Dorsolateral prefrontal cortex (tissue), 122 donors: ENCODE measurements at places on chromosomes 3 and 15.

DNA sequence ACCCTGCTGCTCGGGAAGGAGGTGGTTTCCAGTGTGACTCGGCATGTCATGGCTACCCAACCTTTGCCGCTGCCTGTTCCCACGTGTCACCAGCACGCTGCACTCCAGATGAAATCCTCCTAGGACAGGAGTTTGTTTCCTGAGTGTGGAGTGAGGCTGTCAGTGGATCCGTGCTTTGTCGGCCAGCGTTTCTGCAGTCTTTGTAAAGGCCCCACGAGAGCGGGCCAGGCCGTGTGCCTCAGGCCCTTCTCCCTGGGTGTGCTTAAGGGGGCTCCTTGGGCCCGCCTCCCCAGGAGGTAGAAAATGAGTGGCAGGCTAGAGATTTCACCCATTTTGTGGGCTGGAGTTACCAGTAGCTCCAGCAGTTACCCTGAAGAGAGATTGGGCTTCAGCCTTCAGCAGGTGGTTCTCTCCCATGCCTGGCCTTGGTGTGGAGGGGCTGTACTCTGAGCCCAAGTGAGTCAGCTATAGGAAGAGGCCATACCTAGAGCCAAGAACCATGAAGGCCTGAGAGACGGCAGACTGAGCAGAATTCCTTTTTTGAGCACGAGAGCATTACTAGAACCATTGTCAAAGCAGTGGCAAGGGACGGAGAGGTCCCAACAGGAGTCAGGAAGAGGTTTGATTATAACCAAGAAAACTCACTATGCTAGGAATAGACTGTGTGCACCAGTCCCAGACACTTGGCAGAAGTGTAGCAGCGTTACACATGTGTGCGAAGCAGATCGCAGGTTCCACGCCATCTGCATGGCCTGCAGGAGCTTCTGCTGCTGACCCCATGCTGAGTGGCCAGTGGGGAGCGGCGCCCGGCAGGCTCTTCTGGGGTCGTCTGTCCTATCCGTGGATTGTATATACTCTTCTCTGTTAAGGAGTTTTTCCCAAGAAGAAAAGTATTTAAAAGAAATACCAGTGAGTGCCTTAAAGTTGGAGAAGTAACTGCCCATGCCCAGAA is 14.5 kb downstream of the MAP6D1 start:
- no peak for DNase-seq

GRCh38 chr3:74107451-74107850 is 482.7 kb upstream of the PDZRN3 start:
- no peak for DNase-seq

DNA sequence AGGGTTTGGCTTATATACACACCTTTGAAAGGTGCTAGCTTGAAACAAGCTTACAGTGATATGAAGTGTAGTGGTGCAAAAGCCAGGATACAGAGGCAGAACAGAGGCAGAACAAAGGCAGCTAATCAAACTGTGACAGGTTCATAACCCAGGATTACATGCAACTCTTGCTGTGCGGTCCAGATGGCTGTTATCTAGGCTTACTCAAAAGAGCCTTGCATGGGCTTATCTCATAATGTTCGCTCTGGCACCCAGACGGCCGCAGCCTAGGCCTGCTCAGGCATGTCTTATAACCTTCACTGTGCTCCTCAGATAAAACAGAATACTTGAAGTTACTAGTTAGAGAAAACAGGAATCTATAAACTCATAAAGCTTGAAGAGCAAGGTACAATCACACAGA is 22.8 kb upstream of the NOX5 start:
- DNase-seq = no peak

GRCh38 chr3:41881233-41881821 is 80.6 kb downstream of the ULK4 start:
- DNase-seq = no peak

DNA sequence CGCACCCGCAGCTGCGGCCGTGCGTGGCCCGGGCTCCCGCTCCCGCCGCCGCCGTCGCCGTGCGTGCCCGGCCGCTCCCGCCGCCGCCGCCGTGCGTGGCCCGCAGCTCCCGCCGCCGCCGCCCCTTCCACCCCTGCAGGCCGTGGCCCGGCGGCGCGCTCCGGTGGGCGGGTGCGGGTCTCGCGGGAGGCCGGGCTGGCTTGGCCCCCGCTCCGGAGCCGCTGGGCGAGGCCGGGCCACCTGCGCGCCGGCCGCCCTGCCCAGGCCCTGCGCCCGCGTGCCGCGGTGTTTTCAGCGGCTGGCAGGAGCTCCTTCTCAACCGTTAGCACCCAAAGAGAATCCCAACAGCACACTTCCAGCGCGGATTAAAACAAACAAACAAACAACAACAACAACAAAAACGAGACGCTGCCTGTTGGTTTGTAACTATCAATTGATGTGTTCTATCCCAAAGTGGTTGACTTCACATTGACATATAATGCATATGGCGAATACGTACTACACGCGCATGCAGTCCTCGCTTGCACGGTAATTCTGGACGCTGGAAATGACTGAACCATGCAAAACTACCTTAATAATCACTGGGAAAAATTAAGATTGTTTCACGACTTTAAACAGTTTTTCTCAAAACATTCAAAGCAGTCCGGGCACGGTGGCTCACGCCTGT is 113.7 kb upstream of the GOLGA8J start:
- DNase-seq = no peak
